ENCODE measurements at places on chromosomes 7 and 10.

DNA sequence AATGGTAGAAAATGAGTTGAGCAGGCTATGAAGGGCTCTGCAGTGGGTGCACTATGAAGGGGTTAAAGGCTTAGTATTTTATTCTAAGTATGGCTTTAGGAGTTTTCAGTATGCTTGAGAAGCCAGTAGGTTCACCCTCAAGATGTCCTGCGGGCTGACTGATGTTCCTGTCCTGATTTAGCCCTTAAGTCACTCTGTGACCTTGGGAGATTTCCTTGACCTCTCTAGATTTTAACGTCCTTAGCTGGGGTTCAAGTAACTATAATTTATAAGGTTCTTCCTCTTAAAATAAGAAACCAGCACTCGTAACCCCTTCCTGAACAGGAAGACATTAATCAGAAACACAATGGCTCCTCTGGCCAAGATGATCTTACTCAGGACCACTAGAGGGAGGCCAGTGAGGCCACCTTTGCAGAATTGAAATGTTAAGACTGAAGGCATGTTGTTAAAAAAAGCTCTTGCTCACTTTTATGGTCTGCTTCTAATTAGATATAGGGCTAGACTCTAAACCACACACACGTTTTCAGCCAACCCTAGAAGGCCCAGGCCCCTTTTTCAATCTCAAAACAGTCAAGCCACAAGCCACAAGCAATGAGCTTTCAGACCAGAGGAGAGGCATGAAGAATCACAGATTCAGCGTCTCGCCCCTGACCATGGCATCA, 41.9 kb downstream of the CDK1 start:
- no peak for DNase-seq

- no peak for DNase-seq
Measured at GRCh38 chr10:122190176-122190943, 80.7 kb upstream of the BTBD16 start.

DNA sequence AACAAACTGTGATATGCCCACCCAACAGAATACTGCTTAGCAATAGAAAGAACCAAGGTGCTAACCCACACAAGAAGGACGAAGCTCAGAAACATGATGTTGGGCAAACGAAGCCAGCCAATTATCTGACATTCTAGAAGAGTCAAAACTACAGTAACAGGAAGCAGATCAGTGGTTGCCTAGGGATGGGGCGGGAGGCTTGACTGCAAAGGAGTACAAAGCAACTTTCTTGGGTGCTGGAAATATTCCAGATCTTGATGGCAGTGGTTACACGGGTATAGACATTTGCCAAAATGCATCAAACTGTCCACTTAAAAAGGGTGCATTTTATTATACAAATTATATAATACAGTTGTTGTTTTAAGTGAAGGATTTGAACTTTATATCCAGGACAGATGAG, 41.1 kb upstream of the RET start:
- DNase-seq: no peak

DNA sequence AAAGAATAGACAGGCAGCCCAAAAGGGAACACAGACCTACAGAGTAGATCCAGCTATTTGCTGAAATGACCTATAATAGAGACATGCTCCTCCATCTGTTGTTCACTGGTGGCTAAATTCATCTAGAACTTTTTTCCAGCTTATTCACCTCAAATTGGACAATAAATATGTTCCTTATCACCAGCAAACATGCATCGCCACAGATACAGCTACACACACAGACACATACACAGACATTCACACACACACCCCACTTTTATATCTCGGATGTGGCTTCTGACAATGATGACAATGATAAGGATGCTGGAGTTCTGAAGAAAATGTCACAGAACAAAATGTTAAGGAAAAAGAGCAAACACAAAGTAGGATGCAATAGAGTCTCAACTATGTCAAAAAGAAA, 175.4 kb downstream of the LSM5 start:
- DNase-seq: no peak

- no peak for DNase-seq
Measured at GRCh38 chr10:14879124-14879927, 660 bp downstream of the SUV39H2 start.

GRCh38 chr10:109067031-109067430, 856.3 kb downstream of the XPNPEP1 start:
- no peak for DNase-seq

DNA sequence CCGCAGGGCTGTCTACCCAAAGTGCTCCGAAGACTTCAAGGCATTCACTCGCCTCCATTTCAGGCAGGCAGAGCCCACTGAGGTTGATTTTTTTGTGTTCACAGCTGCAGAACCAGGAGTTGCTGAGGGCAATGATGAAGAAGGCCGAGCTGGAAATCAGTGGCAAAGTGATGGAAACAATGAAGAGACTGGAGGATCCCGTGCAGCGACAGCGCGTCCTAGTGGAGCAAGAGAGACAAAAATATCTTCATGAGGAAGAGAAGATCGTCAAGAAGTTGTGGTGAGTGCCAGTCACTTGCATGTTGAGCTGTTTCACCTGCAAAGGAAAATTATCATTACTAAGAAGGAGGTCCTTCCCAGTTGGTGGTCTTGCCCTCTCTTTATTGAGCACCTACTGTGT, 210.5 kb downstream of the ARHGAP21 start:
- no peak for DNase-seq

DNA sequence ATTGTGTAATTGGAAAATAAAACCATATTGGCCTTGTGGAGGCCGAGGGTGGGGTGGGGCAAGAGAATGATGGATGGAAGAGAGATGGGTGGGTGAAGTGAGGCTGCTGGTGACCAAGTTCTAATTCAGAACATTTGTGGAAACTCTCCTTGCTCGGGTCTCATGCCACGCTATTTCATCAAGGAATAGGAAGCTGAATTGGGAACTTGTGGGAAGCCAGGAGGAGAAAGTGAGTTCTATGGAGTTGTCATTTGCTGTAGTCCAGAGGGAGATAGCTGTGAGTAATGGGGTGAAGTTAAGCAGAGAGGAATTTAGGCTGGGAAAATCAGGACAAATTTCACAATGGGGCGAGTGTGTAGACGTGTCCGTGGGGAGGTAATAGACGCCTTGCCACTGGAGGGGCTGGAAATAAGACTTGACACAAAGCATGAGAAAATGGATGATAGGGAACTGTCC, 339.2 kb downstream of the LRMDA start:
- DNase-seq: no peak

DNA sequence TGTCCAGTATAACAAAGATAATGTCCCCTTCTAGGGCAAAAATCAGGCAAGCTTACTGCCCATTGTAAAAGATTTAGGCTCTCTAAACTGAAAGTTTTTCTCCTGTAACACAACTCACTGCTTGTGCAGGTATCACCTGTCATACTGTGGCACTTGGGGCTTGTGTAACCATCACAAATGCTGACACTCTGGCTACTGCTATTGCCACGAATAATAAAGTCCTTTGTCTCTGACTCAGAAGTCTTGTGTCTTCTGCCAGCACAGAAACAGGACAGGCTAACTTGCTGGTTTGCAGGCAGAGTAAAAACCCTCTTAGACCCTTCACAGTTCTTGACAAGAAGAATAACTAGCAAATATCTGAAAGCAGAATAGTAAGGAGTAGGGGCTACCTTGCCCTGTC, 273.9 kb downstream of the RPS24 start:
- no peak for DNase-seq

GRCh38 chr7:440059-440749, 79.4 kb downstream of the PDGFA start:
- DNase-seq: no peak

- DNase-seq: peak; percentile 82
Measured at GRCh38 chr10:131774681-131775085, 126.1 kb upstream of the PPP2R2D start.

DNA sequence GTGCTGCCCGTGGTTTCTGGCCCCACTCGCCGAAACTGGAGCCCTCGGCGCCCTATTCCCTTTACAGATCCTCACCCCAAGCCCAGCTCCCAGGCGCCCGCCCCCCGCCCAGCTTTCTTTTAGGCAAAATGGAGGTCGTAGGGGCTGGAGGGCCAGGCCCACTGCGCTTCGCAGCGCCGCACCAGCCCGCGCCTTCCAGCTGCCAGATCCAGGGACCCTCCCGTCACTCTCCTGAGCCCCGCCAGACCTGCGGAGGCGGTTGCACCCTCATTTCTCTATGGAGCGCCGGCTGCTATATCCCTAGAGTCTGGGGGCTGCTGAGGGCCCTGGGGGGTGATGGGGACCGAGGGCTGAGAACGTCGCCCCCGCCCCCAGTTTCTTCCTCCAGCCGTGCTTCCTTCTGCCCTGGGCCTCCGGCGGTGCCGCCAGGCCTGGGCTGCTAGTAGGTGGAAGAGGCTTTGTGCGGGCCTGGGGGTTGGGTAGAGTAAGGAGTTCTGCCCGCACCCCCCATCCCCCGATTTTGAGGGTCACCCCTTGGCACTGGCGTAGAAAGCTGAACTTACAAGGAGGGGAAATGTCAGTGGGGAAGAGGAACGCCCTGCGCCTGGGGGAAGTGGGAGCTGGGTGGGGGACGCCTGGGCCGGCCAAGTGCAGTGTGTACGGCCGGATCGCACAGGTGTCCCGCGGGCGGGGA, 1.0 kb downstream of the GNB2 start:
- no peak for DNase-seq

DNA sequence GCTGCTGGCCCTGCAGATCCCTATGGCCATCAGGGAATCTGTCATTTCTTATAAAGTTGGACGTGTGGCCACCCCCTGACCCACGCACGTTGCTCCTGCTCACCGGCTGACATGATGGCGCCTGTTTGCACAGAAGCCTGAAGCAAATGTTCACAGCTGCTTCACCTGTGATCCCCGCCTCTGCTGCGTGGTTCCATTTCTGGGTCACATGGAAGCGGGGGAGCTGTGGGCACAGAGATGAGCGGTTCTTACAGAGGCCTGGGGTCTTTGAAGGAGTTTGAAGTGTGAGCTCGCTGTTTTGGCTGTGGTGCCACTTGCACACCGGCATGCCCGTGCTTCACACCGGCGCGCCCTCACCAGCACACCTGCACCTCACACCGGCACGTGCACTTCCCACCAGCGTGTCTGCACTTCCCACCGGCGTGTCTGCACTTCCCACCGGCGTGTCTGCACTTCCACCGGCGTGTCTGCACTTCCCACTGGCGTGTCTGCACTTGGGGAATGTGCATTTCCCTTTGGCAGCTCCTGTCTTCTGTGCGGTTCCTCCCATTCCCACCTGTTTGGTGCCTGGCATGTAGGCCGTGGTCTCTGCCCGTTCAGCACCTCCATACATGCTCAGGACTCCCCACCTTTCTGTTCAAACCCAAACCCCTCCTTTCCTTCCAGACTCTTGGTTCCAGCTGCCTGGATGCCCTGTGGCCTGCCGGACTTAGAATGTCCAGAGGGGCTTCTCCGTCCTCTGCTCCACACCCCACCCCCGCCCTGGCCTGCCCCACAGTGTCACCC, 86.7 kb downstream of the INPP5A start:
- DNase-seq: no peak

GRCh38 chr10:124010563-124011131, 82.8 kb downstream of the CHST15 start:
- DNase-seq: peak; percentile 86

DNA sequence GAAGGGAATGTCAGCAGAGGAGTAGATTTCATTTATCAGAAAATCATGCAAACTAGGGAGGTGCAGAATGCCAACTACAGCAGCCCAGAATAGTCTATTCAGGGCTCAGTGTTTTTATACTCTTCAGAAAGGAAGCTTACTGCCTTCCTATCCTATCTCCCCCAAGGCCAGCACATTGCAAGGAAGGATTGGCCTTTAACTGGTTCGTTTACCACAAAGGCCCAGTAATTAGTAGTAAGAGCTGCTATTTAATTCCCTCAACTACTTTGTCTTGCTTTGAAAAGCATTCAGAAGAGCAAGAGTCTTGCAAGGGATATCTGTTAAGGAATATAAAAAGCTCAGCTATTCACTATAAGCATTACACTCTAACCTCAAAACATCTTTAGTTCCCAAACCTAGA, 86.4 kb upstream of the RNF148 start:
- DNase-seq: no peak

DNA sequence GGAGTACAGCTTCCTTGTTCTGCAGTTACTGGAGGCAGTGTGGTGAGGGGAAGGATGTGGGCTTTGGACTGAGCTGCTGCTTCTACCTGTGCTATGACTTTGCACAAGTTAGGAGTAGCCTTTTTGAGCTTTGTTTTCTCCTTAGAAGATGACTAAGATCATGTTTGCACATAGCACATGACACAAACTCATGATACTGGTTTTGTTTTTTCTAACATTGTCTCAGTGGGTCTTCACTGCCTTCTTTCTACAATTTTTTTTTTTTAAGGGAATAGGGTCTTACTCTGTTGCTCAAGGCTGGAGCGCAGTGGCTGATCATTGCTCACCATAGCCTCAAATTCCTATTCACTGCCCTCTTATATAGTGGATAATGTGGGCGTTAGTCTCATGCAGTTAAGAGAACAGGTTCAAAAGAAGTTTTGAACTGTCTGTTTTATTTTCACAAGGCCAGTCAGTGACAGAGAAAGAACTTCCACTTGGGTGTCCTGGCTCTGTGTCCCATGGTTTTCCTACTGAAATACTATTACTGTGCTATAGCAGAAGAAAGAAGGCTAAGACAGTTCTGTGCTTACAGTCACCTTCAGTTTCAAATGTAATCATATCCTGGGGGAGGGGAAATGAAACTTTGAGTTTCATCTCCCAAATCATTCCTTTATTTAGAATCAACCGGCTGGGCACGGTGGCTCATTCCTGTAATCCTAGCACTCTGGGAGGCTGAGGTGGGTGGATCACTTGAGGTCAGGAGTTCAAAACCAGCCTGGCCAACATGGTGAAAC, 72.0 kb downstream of the KAT6B start:
- no peak for DNase-seq

DNA sequence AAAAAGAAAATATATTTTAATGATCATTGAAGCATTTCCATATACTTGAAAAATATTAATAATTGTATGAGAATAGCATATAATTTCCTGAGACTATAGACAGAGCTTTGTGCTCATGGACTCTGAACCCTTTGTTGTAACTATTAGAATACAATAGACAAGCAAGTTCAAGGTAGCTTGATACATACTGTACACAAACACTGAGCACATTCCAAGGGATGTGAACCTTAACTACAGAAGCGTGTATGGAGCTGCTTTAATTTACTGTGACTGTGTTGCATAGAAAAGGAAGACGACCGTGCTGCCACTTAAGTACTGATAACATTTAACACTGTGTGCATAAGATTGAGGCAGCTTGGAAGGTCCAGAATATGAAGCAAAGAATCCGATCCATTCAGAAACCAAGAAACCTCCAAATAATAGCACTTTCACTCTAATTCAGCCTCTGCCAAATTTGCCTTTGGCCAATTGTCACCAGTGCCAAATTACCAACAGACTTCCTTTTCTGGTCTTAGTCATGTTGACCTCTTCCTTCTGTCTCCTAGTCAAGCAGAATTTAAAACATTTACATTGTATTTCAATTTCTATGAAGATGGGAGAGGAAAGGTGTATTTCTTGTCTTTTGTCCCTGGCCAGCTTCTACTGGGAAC, 566.1 kb upstream of the GALNT17 start:
- no peak for DNase-seq

DNA sequence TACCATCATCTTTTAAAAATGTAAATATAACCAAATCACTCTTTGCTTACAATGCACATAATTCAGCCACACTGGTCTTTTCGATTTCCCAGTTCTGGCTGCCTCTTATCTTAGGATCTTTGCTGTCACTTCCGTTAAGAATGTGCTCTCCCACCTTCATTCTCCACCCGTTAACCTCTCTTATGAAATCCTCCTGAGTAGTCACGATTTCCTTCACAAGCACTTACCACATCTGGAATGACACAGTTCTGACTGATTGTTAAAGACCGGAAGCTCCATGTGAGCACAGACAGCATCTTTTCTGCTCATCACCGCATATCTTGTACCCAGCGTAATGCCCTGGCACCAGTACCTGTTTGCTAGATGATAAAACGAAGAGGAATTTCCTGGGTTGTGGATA, 84.3 kb downstream of the CUL2 start:
- DNase-seq: no peak

All from chondrocyte (in vitro differentiated cells).